Bronchus fibroblast of lung (primary cell): ENCODE measurements at places on chromosomes 7 and 10. TPM values are rescaled to one million over a fixed set of nuclear protein-coding genes. Genes with fewer than 3 reads are reported as not detected.

Gene HYAL4
- not detected in 2 replicates for total RNA-seq

Gene ABCC2
- total RNA-seq: under 0.01 and 0.17 TPM in 2 replicates

Gene APBB1IP
- total RNA-seq: not detected in 2 replicates

Gene IMPDH1
- 85.6 and 91.0 TPM in 2 replicates for total RNA-seq

Gene VSTM4
- 0.34 and 0.74 TPM in 2 replicates for total RNA-seq

Gene PON3
- not detected in 2 replicates for total RNA-seq

Gene CLCN1
- total RNA-seq: under 0.01 TPM in 1 of 2 replicates, not detected in the other

Gene CHST15
- 2.9 and 3.0 TPM in 2 replicates for total RNA-seq

Gene TRIL
- 0.45 and 0.84 TPM in 2 replicates for total RNA-seq

Gene NKX2-3
- not detected in 2 replicates for total RNA-seq

Gene CYP3A7
- 0.34 TPM in 1 of 2 replicates, not detected in the other for total RNA-seq

Gene C10orf67
- under 0.01 TPM in 1 of 2 replicates, not detected in the other for total RNA-seq

Gene AKR1C8
- total RNA-seq: not detected in 2 replicates

Gene STOX1
- under 0.01 and 0.15 TPM in 2 replicates for total RNA-seq

Gene NPTX2
- total RNA-seq: 0.45 and 0.50 TPM in 2 replicates

Gene PRRT4
- total RNA-seq: 0.17 TPM in 1 of 2 replicates, not detected in the other

Gene SYCE1
- total RNA-seq: not detected in 2 replicates

Gene HIPK2
- 14.7 and 15.5 TPM in 2 replicates for total RNA-seq

Gene LRMDA
- 0.34 and 0.45 TPM in 2 replicates for total RNA-seq

Gene ZNF655
- 45.1 and 51.9 TPM in 2 replicates for total RNA-seq

Gene LRWD1
- 11.3 and 12.6 TPM in 2 replicates for total RNA-seq

Gene MMD2
- not detected in 2 replicates for total RNA-seq

Gene CFAP69
- 0.30 and 0.67 TPM in 2 replicates for total RNA-seq

Gene IDI2
- not detected in 2 replicates for total RNA-seq

Gene KCND2
- total RNA-seq: under 0.01 and 0.17 TPM in 2 replicates

Gene LAMB4
- under 0.01 and 0.15 TPM in 2 replicates for total RNA-seq

Gene NCF1
- total RNA-seq: not detected in 2 replicates

Gene ZNF425
- total RNA-seq: 1.0 and 1.3 TPM in 2 replicates

Gene ADRB1
- under 0.01 and 0.17 TPM in 2 replicates for total RNA-seq

Gene NUTM2D
- 1.0 and 1.3 TPM in 2 replicates for total RNA-seq

Gene EGFR
- total RNA-seq: 39.8 and 42.0 TPM in 2 replicates

Gene SYT15B
- under 0.01 and 0.17 TPM in 2 replicates for total RNA-seq

Gene POM121L12
- not detected in 2 replicates for total RNA-seq

Gene LRRD1
- total RNA-seq: 0.17 TPM in 1 of 2 replicates, not detected in the other

Gene LLCFC1
- not detected in 2 replicates for total RNA-seq

Gene ZDHHC6
- 13.7 and 18.7 TPM in 2 replicates for total RNA-seq

Gene IKZF1
- total RNA-seq: not detected in 2 replicates

Gene RBP3
- not detected in 2 replicates for total RNA-seq

Gene ANKRD7
- total RNA-seq: 0.67 and 0.89 TPM in 2 replicates
